CD4-positive, alpha-beta T cell treated with Interleukin-4 for 1 hour (primary cell): ENCODE measurements at places on chromosomes 12 and 14.
A peak's percentile ranks its signal among the peaks of the same experiment; 100 is the strongest.

- peak; percentile 36 for DNase-seq
Measured at GRCh38 chr14:52131640-52132320, 62.9 kb upstream of the NID2 start.

DNA sequence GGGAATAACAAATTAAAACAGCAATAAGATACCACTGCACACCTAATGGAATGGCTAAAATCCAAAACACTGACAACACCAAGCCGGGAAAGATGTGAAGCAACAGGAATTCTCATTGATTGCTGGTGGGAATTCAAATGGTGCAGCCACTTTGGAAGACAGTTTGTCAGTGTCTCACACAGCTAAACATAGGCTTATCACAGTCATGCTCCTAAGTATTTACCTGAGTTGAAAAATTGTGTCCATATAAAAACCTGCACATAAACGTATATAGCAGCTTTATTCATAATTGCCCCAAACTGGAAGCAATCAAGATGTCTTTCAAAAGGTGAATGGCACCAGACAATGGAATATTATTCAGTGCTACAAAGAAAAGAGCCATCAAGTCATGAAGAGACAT lies 21.6 kb downstream of the GNPTAB start:
- DNase-seq = no peak

GRCh38 chr12:124861898-124862676 lies 1.6 kb downstream of the SCARB1 start:
- DNase-seq = no peak

- no peak for DNase-seq
Measured at GRCh38 chr14:29858299-29858698, 69.3 kb downstream of the PRKD1 start.

DNA sequence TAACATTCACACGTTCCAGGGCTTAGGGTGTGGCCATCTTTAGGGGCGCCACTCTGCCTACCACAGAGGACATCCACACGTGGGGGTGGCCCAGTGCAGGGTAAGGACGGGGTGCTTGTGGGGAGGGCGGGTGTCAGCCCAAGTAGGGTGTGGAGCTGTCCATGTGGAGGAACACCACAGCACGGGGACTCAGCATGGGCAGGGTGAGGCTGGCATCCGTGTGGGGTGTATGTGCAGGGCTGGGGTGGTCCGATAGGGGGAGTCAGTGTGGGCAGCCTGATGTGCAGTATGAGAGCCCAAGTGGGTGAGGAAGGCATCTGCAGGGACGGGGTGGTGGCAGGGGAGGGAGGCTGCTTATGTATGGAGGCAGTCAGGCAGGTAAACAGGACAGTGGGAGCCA lies 17.7 kb downstream of the PSMC1 start:
- DNase-seq = no peak

- DNase-seq = no peak
Measured at GRCh38 chr12:47560415-47560814, 145.4 kb downstream of the RPAP3 start.

DNA sequence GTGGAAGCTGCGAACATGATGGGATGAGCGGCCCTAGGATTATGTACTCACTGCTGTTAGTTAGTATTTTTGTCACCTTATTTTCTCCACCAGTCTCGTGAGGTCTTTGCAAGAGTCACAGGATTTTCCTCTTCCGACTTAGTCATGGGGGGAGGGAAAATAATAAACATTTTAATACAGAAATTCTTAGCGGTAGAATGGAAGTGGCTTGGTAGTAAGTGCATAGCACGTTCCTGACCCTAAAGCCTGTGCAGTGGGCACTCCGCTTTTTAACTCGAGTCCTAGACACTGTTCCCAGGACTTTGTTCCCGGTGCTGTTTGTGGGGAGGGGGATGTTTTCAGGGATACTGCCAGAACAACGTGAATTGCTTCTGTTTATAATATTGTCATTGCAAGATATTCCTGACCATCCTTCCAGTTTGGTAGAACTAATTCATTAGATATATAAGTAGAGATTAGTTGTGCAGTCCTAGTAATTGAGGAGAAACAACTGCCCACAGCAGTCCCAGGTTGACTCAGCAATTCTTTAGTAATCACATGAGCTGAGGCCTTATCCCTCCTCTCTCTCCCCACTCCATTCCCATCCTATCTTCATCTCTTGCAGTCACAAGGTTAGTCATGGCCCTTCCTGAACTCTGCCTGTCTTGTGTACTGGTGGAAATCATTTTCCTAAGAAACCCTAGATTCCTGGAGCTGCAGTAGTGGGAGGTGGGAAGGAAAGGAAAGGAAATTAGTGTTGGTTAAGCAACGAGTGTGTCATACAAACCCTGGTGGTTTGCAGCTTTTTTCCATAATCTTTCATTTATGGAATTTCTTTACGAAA lies 799 bp downstream of the SLC38A6 start:
- peak; percentile 12 for DNase-seq

GRCh38 chr14:66365388-66365787 lies 120.8 kb upstream of the CCDC196 start:
- no peak for DNase-seq

DNA sequence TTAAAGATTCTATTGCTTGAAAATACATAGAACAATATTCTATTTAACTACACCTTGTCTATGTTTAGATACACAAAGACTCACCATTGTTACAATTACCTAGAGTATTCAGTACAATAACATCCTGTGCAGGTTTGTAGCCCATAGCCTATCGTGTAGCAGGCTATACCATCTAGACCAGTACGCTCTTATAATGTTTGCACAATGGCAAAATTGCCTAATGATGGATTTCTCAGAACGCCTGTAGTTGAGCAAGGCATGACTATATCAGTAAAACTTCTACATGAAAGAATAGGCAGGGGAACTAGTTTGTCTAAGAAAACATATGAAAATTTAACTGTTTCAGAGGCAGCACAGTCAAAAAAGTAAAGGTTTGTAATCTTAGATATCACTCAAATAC lies 375.9 kb downstream of the DAD1 start:
- DNase-seq = no peak

DNA sequence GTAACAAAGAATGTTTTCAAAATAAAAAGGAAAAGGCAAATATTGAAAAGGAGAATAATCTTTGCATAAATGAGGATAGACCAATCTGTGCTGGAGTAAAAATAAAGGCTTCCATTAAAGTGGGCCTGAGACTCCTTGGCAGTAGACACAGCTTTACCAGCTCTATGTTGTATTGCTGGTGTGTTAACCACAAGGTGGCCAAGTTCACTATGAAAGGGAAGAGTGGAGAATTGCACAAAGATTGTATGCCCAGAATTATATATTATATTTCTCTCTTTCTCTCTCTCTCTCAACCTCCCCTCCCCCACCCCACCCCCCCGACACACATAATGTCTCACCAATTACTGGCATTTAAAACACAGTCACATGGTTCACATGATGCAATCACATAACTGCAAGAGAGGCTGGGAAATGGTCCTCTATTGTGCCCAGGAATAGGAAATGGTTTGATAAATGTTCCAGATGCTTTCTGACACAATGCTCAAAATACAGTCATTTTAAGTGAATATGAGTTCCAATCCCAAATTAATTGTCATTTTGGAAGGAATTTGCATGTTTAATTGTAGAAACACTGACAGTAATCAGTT lies 222.6 kb upstream of the SYT1 start:
- DNase-seq = no peak

GRCh38 chr12:109393437-109394345 lies 46.0 kb downstream of the MYO1H start:
- peak; percentile 59 for DNase-seq

- no peak for DNase-seq
Measured at GRCh38 chr14:93023039-93023438, 92.7 kb downstream of the ITPK1 start.

DNA sequence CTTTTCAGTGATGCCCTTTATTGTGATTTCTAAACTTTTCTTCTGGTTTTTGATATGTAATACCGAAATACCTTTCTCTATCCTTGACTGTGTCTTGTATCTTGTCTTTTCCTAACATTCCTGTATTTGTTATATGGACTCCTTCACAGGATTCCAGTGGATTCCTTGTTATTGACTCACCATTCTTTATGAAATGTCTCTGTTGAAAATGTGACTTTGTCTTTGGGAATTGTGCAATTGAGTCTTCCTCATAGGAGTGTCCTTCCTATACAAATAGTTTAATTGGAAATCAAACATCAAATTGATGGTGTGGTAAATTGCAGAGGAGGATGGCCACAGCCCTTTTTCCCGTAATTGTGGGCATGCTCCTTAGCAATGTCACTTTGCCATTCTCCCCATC lies 296.6 kb upstream of the KITLG start:
- no peak for DNase-seq

- no peak for DNase-seq
Measured at GRCh38 chr12:117484901-117485300, 123.5 kb upstream of the NOS1 start.

GRCh38 chr14:75226755-75227544 lies 50.5 kb upstream of the TMED10 start:
- no peak for DNase-seq

GRCh38 chr14:59619061-59619460 lies 42.4 kb upstream of the CCDC175 start:
- no peak for DNase-seq

- DNase-seq = peak; percentile 28
Measured at GRCh38 chr14:59360923-59361794, 104.0 kb downstream of the GPR135 start.

DNA sequence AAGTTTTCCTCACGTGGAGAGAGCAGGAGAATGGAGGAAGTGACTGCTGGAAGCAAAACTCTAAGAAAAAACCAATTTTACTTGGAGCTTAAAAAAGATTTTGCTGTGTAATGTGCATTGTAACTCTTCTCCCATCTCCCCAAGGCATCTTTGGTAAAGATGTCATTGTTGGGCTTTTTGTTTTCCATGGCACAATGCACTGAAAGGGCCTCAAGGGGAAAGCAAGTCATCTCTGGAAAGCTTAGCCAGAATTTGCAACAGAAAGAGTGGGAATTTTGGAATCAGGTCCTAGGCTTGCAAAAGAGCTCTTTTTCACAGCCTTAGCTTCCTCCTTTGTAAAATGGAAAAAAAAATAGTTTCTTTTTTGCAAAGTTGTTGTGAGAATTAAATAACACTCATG lies 7.9 kb upstream of the PPM1A start:
- no peak for DNase-seq

DNA sequence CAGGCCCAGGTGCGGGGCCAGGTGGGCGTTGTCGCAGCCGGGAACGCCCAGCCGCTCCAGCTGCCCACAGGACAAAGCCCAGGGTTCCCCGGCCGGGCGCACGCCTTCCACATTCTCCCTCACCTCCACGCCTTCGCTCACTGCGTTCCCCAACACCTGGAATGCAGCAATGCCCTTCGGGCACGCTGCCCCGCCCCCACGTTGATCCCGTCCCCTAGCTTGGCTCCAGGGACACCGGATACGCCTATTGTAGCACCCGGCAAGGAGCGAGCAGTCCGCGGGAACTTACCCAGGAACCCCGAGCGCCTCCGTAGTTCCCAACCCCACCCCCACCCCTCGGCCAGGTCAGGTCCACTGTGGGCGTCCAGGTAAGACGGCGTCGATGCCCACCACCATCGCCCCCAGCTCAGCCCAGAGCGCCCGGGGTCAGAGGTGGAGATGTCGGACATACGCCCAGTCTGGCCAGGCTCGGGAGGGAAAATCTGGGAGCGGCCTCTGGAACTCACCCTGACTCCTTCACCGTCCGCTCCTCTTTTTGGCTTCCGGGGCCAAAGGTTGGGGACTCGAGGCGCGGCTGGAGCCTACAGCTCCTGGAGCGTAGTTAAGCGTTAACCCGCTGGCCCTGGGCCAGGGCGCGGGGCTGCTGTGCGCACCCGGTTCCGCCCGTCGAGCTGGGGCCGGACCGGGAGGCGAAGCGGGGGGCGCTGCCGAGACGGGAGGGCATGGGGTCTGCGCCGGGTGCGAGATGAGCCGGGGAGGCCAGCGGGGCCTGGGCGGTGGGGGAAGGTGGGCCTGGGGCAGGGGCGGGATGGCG lies 594 bp upstream of the CEP170B start:
- DNase-seq = no peak

- no peak for DNase-seq
Measured at GRCh38 chr14:29043737-29044136, 277.1 kb downstream of the FOXG1 start.

DNA sequence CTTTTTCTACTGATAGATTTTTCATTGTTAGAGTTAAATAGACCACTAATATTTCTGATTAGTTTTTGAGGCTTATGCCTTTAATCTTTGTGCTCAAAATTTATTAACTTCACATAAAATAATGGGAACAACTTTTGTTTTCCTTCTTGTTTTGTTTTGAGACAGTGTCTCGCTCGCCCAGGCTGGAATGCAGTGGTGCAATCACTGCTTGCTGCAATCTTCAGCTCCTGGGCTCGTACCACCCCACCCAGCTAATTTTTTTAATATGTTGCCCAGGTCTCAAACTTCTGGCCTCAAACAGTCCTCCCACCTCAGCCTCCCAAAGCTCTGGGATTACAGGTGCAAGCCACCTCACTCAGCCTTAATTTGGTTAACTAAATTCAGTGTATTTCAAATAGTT lies 16.8 kb downstream of the SCFD1 start:
- DNase-seq = no peak

GRCh38 chr12:69324797-69325466 lies 23.2 kb upstream of the LYZ start:
- no peak for DNase-seq

DNA sequence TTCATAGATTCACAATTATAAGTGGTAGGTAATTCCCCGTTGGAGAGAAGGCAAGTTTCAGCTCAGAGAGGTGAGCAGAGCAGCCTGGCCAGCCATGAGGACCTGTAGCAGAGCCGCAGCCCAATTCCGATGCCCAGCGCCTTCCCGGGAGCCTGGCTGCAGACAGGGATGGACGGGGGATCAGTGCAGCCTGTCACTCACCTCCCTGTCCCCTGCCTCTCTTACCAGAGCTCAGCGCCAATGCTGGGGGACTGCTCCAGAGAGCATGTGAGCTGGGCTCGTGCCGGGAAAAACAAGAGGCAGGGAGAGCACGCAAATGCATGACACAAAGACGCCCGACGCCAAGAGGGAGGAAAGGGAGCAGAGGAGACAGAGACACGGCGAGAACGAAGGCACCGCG lies 231.9 kb downstream of the BCL11B start:
- DNase-seq = no peak

GRCh38 chr14:79965896-79966295 lies 245.4 kb downstream of the DIO2 start:
- DNase-seq = no peak

DNA sequence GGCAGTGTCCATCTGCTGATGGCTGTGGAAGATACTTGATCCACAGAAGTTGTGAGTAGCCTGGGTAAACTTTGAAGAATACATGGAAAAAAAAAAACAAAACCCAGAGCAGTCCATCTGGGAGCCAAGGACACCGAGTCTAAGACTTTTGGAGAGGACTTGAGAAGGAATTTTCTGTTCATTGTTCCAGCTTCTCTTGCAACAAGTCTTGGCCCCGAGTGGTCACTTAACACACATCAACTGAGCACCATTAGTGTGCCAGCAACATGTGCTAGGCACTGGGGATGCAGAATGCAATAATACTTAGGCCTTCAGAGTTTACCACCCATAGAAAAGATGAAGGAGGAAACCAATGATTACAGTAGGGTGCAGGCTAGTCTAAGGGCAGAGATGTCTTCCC lies 266.7 kb downstream of the EMP1 start:
- no peak for DNase-seq

DNA sequence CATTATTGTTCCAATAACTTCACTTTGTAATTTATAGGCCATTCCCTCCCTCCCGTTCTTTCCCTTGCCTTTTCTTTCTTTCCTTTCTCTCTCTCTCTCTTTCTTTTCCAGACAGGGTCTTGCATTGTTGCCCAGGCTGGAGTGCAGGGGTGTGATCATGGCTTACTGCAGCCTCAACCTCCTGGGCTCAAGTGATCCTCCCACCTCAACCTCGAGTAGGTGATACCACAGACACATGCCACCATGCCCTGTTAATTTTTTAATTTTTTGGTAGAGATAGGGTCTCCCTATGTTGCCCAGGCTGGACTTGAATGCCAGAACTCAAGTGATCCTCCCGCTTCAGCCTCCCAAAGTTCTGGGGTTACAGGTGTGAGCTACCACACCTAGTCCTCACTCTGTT lies 6.8 kb upstream of the POU6F1 start:
- DNase-seq = no peak
